NCI-H1436 (cell line): ENCODE measurements at places on chromosomes 3 and 15.

DNA sequence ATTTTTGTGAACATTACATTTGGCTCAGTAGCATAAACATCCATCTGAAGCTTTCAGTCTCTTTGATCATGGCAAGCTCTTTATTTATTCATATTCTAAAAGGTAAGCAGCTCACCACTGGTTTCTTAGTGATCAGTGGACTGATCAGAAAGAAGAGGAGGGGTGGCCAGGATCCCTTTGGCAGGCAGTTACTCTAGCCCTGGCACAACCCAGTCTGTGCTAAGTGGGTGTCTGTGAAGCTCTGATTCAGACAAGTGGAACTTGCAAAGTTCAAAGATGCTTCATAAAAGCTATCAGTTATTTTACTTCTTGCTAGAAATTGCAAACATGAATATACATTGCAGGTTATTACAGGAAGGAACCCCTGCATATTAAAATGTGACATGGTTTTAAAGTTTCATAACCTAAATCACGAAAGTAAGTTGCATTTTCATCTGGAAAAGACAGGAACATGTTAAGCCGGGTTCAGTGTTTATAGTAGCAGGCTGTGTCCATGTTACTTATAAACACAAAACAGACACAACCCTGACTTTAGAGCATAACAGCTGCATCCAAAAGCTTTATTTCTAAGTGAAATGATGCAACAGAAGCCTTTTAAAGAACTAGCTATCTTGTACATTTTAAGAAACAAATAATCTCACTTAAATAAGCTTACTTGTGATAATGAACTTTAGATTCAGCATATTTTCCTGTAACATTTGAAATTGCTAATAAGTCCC is 785.3 kb downstream of the MCTP2 start:
- no peak for DNase-seq

DNA sequence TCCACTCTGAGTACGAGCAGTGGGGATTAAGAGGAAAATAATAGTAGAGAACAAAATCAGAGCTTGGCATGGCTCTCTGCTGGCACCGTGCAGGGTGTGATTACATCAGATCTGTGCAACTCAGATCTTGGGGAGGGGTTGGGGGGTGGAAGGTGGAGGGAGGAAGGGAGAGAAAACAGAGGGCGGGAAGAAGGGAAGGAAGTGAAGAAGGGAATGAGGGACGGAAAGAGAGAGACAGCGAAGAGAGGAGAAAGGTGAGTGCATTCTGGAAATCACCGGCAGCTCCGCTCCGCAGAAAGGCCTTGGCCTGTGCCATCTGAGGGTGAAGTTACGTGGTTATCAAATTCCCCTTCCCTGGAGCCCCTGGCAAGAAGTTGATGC is 31.0 kb upstream of the ADAMTS17 start:
- DNase-seq, result peak; percentile 43

GRCh38 chr3:47722859-47723258 is 58.8 kb downstream of the SMARCC1 start:
- DNase-seq, result no peak

DNA sequence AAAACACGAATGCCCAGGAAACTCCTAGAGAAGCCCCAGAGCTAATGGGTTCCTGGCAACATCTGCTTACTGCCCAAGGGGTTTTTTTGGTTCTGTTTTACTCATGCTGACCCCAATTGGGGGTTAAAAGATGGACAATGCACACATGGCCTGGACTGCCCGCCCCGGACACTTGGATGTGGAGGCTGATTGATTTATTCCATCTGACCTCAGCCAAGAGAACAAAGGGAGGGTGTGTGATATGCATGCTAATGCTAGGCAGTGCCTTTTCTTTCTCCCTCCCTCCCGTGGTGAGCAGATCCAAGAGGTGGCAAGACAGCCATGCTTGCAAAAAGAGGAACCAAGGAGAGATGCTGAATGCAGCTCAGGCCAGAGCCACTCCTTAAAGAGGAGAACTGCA is 3.3 kb upstream of the LRTM1 start:
- no peak for DNase-seq

GRCh38 chr3:35746492-35746891 is 107.2 kb downstream of the ARPP21 start:
- no peak for DNase-seq

DNA sequence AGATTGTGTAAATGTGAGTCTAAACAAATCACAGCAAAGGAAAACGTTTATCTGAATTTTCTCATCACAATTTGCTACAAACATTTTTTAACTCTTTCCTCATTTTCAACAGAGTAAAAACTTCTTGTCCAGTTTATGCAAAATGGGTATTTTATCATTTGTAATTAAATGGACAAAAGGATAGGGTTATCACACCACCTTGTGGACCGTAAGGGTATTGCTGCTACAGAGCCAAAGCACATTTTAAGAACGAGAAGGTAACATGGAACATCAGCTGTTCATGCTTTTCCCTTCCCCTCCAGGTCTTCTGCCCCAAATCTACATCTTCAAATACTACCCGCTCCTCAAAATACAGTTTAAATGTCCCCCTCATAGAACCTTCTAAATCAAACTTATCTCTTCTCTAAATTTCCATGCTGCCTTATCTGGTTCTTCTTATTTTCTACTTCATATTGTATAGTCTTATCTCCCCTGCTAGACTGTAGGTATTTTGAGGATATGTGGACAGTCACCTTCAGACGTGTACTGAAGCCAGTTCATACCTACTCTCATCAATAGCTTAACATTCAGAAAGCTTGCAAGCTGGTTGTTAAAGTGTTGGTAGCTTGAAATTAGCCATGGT is 12.8 kb upstream of the SETMAR start:
- DNase-seq, result no peak

DNA sequence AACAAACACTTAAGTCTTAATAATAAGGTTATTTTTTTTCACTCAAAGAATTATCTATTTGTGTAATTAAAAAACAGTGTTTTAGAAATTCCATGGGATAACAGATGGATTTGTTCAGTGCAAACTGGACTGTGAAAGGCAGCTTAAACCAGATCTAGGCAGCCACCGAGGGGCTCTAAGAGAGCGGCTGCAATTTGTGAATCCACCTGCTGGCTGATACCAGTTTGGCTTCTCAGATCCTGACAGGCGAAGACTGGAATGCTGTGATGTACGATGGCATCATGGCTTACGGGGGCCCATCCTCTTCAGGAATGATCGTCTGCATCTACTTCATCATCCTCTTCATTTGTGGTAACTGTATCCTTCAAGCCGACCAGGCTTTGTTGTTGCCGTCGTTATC is 119.6 kb downstream of the CHDH start:
- no peak for DNase-seq

- no peak for DNase-seq
These were observed 417.7 kb upstream of the TBL1XR1 start for GRCh38 chr3:177615015-177615414.

GRCh38 chr3:168709073-168709472 is 613.3 kb upstream of the GOLIM4 start:
- no peak for DNase-seq

GRCh38 chr3:150370122-150370602 is 37.9 kb upstream of the TSC22D2 start:
- no peak for DNase-seq

- DNase-seq, result no peak
These were observed 18.8 kb downstream of the ATP11B start for GRCh38 chr3:182812123-182812522.

- peak; percentile 26 for DNase-seq
These were observed 24.3 kb downstream of the CACNA2D3 start for GRCh38 chr3:54146506-54147239.

- no peak for DNase-seq
These were observed 3.3 kb upstream of the P2RY12 start for GRCh38 chr3:151387842-151388241.

DNA sequence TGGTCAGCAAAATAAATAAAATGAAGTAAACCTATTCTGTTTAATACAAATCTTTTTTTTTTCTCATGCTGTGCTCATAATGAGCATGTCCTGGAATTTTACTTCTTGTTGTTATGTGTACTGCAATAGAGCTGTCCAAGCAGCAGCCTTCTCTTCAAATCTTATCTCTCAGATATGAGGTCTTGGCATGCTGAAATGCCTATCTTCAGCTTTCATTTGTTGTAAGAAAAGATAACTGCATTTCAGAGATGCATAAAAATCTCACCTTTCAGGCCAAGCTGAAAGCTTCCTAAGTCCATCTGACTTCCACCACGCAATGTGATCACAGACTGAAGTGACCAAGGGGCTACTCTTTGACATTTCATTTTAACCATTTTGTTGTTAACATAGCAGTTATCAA is 43.5 kb upstream of the LRRC3B start:
- DNase-seq, result no peak

DNA sequence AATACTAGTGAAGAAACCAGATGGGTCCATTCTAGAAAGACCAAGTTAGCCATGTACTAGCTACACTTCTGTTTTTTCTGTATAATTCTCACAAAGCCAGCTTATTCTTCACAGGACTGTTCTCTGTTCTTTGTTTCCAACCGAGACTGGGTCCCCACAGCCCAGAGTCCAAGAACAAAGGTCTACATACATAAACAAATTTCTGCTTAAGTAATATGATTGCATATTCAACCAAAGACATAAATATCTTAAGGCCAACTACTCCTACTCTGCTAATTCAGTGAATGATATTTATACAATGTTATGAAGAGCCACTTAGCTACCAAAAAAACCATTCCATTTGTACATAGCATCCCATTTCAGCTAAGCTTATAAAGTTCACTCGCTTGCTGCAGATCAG is 299.8 kb upstream of the CCDC54 start:
- DNase-seq, result no peak

DNA sequence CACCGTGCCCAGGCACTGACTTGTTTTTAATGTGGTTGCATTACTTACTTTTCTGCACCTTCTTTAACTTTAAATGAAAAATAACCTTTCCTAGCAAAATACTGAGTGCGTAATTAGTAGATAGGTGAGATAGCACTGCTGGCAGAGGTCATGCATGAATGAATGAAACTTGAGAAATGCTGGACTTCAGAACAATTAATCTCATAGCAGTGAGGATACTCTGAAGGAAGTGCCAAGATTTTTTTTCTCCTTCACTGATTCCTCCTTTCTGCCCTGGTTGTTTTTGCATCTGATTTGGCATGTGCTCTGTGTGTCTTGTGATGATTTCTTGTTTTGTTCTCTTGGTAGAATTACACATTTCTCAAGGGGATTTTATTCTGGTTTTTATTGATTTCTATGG is 378.9 kb downstream of the PTPRG start:
- DNase-seq, result no peak

- no peak for DNase-seq
These were observed 33.5 kb upstream of the USP8 start for GRCh38 chr15:50390554-50391264.

- peak; percentile 89 for DNase-seq
These were observed at the start of gene ARHGEF26 for GRCh38 chr3:154120961-154121700. Gene ARHGEF26, plus strand, starts transcription at chr3:154121390. Its CDS starts 603 bp downstream, at chr3:154121993.

GRCh38 chr3:13484851-13485590 is 4.9 kb downstream of the HDAC11 start:
- no peak for DNase-seq

DNA sequence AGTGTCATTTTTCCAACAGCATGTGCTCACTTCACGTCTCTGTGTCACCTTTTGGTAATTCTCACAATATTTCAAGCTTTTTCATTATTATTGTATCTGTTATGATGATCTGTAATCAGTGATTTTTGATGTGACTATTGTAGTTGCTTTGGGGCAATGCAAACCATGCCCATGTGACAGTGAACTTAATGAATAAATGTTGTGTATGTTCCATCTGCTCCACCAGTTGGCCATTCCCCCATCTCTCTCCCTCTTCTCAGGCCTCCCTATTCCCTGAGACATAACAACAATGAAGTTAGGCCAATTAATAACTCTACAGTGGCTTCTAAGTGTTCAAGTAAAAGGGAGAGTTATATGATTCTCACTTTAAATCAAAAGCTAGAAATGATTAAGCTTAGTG is 32.5 kb upstream of the TBC1D23 start:
- no peak for DNase-seq

DNA sequence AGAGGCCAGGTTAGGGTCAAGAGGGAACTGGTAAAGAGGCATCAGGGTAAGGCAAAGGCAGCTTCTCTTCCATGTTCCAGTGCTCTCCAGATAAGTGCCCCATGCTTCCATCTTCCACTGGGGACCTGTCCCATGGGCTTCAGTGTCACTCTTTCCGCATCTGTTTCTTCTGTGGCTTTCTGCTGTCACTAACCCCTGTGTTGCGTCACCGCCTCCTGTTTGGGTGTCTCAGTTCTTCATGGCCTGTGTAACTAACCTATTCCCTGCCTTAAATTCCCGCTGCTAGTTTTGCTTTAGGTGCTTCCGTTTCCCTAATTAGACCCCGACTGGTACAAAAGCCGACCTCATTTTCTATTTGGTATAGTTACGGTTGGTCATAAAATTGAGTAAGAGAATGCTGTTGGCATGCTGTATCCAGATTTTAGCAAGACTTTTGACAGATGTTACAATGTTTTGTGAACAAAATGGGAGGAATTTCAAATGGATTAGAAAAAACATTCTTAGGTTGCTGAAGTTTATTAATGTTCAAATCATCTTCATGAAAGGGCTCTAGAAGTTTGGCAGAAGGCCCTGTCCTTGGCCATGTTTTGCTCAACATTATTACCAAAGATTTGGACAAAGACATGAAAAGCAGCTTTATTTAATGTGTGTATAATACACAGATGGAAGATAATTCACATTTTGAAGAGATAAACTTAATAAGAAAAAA is 245.3 kb downstream of the BBX start:
- DNase-seq, result no peak

DNA sequence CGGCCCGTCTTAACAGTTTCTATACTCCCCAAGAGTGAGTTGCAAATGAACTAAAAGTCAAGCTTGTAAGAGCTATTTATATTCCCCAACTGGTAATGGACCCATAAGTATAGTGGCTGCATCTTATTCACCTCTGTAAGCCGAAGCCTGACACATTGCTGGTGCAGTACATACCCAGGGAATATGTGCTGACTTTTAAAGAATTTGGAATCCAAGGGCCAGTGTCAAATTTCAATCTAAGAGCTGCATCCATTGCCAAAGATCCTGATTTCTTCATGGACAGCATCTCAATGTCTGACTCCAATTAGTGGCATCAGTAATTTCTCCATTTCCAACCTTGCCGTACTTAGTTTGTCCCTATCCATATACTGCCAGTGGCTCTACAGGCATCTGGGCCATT is 42.0 kb downstream of the FRMD4B start:
- no peak for DNase-seq

DNA sequence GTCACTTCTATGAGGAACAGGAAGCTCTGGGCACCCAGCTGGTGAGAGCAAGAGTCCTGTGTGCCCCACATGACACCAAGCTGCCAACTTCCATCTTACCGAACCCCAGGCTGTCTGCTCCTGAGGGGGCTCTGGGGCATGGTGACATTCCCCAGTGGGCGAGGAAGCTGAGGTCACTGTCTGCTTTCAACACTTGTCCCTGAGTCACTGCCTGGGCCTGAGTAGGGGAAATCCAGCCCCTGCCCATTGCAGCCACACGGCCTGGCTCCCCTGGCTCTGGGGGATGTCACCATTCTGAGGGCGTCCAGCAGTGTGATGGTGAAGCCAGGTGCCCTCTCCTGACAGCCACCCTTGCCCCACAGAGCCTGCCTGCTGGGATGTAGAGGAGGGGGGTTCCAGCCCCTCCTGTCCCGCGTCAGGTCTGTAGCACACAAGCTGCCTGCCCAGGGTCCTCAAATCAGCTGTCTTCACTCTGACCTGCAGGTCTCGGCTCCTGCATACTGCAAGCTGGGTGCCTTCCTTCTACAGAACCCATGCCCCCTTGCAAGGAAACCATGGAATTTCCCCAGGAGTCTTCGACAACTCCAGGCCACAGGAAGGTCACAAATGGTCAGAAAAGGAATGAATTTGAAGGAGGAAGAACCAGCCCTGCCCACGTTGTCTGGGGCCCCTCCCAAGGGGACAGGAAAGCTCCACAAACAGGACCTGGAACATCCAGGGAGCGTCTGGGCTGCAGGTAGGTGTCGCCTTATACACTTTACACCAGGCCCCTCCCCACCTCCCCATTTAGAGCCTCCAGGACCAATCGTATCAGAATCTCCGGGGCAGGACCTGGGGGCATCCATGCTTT is 69.9 kb upstream of the GATM start:
- no peak for DNase-seq
